Fibroblast of lung (primary cell): ENCODE measurements at places on chromosomes 2 and 18.

DNA sequence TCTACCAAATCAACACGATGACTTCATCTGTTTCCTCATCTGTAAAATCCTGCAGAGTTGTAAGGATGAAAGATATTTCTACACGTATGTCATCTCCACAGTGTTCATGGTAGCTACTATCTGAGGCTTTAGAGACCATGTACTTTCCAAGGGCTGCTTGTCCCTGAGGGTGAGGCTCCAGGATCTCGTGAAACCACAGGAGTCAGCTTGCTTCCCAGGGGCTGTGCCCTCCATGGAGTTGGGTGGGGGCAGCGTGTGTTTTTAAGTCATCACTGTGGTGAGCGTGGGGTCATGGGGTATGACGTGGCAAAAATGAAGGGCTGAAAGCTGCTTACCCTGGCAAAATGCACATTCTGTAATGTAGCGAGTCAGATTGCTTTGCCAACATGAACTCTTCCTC lies 81.6 kb downstream of the ASAP2 start:
- H3K4me1 ChIP-seq = peaks cover 20% of the 10 kb centered on the region
- H3K27ac ChIP-seq = peak overlapping the region; percentile 84
- H3K27me3 ChIP-seq = no peaks in the 10 kb centered on the region
- DNase-seq = peak; percentile 94

DNA sequence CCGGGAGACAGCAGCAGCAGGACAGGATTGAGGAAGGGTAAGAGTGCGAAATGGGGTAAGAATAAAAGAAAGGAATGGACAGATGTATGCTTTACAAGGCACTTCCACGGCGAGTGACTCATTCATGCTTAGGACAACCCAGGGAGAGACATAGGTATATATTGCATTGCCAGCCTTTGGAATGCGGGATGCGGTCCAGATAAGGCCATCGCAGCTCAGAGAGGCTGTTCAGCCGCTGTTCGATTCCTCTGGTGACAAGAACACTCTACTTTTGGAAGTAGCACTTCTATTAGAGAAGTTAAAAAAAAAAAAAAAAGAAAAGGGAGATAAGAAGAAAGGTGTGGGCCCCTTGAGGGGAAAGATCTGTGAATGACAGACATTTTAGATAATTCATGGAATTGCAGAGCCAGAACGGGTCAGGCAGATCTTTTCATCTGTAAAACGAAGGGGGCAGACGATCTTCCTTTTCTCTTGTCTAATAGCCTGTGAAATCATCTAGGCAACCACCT lies 819 bp upstream of the NCOA1 start:
- peak; percentile 40 for DNase-seq
- peak overlapping the region; percentile 58 for H3K4me3 ChIP-seq
- no peaks in the 10 kb centered on the region for H3K36me3 ChIP-seq
- H3K4me1 ChIP-seq = peaks cover 6% of the 10 kb centered on the region
- H3K27ac ChIP-seq = peak overlapping the region; percentile 63

- no peaks in the 10 kb centered on the region for H3K4me1 ChIP-seq
- H3K27me3 ChIP-seq = peaks cover 2% of the 10 kb centered on the region
- no peaks in the 10 kb centered on the region for H3K36me3 ChIP-seq
- DNase-seq = no peak
- H3K4me3 ChIP-seq = no peak overlapping the region
These were observed 160.1 kb downstream of the FAM124B start for GRCh38 chr2:224241812-224242211.

DNA sequence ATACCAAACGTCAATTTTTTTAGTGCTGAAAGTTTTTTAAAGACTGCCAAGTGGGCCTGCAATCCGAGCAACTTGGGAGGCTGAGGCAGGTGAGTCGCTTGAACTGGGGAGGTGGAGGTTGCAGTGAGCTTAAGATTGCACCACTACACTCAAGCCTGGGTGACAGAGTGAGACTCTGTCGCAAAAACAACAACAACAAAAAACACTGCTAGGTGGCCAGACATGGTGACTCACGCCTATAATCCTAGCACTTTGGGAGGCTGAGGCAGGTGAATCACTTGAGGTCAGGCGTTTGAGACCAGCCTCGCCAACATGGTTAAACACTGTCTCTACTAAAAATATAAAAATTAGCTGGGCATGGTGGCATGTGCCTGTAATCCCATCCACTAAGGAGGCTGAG lies 202.8 kb upstream of the COPS8 start:
- no peak for DNase-seq
- H3K27ac ChIP-seq = no peak overlapping the region
- H3K4me3 ChIP-seq = no peak overlapping the region

- no peaks in the 10 kb centered on the region for H3K27me3 ChIP-seq
- no peak overlapping the region for H3K27ac ChIP-seq
- peaks cover 3% of the 10 kb centered on the region for H3K36me3 ChIP-seq
- H3K4me3 ChIP-seq = no peak overlapping the region
These were observed 92.2 kb downstream of the SMC6 start for GRCh38 chr2:17661460-17661859.

DNA sequence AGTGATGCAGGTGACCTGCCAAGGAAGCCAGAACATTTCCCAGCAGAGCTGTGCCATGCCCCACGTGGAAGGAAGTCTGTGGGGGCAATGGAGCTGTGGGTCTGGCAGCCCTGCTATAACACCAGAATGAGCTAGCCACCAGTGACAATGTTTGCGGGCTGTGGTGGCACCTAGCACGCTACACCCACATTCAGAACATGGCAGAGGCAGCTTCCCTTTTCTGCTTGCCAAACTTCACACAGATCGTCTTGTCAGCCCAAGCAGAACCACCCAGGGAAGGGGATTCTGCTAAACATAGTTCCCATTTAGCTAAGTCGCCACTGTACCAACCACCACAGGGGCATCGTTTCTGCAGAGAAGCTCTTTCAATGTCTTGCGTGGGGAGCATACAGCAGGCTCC lies 27.0 kb upstream of the CCDC93 start:
- H3K36me3 ChIP-seq = no peaks in the 10 kb centered on the region
- peaks cover 12% of the 10 kb centered on the region for H3K27me3 ChIP-seq
- no peaks in the 10 kb centered on the region for H3K4me1 ChIP-seq
- no peak for DNase-seq
- no peak overlapping the region for H3K4me3 ChIP-seq

GRCh38 chr2:18403921-18404522 lies 156.4 kb downstream of the RDH14 start:
- no peaks in the 10 kb centered on the region for H3K4me1 ChIP-seq
- no peak overlapping the region for H3K27ac ChIP-seq
- DNase-seq = no peak
- no peak overlapping the region for H3K4me3 ChIP-seq

GRCh38 chr2:86342488-86342887 lies 5.1 kb upstream of the REEP1 start:
- no peak overlapping the region for H3K4me3 ChIP-seq
- no peaks in the 10 kb centered on the region for H3K4me1 ChIP-seq
- no peak for DNase-seq
- H3K36me3 ChIP-seq = no peaks in the 10 kb centered on the region

- H3K27me3 ChIP-seq = no peaks in the 10 kb centered on the region
- peak; percentile 56 for DNase-seq
- H3K36me3 ChIP-seq = no peaks in the 10 kb centered on the region
- H3K4me3 ChIP-seq = no peak overlapping the region
- no peaks in the 10 kb centered on the region for H3K4me1 ChIP-seq
These were observed 29.3 kb upstream of the DUSP2 start for GRCh38 chr2:96174251-96175144.

- H3K27ac ChIP-seq = peak overlapping the region; percentile 5
- peaks cover 7% of the 10 kb centered on the region for H3K4me1 ChIP-seq
- no peaks in the 10 kb centered on the region for H3K27me3 ChIP-seq
- no peak overlapping the region for H3K4me3 ChIP-seq
These were observed 5.0 kb downstream of the ACTR2 start for GRCh38 chr2:65232636-65233035.

DNA sequence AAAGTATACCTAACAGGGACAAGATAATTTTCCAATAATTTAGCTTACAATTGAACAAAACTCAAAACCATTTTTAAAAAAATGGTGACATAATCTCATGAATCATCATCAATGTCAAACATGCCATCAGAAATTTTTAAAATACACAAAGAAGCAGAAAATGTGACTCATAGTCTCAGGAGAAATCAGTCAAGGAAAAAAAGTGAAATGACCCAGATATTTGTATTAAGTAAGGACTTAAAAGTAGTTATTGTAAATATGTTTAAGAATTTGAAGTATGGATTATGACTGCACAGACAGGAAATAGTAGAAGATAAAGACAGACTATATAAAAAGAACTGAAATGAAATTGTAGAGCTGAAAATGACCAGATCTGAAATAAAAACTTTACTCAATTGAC lies 473.9 kb upstream of the SYT4 start:
- H3K4me3 ChIP-seq = no peak overlapping the region
- H3K36me3 ChIP-seq = no peaks in the 10 kb centered on the region
- no peak overlapping the region for H3K27ac ChIP-seq

DNA sequence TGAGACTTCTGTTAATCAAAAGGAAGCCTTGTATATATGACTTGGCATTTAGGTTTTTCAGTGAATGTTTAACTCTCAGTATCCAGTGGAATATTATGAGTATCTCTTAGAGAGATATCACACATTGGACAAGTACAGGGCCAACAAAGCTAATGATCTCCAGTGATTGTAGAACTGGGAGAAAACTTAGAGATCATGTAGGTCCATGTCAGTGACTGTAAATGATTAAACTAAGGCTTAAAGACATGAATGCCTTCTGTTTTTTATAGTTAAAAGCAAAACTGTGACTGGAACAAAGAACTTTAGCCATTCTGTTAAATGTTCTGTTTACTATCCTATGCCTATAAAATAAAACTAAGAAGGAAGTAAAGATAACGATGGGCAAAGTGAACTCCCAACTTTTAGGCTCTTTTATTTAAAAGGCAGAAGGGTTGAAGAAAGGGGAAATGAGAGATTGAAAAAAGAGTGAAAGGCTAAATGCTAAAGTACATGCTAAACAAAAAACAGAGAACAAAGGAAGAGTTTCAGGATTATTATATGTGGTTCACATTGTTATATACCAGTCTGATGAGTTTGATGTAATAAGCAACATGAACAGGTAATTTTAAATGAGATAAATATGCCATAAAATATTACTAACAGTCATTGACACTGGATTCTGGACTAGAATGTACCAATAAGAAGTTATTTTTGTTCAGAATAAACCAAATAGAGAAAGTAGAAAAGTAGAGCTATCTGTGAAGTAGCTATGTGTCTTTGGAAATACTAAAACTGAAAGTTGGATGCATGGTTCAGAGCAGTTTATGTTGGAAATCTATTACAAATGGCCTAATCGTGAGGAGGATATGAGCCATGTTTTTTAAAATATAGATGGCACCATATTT lies 37.1 kb upstream of the TNFRSF11A start:
- H3K27ac ChIP-seq = no peak overlapping the region
- peaks cover 3% of the 10 kb centered on the region for H3K36me3 ChIP-seq
- H3K4me3 ChIP-seq = no peak overlapping the region
- DNase-seq = no peak

GRCh38 chr2:216107320-216107719 lies 1.8 kb upstream of the XRCC5 start:
- H3K4me1 ChIP-seq = peaks cover 2% of the 10 kb centered on the region
- H3K27me3 ChIP-seq = peaks cover 3% of the 10 kb centered on the region
- no peak overlapping the region for H3K4me3 ChIP-seq
- no peak overlapping the region for H3K27ac ChIP-seq

GRCh38 chr2:54758951-54759350 lies 35.5 kb downstream of the EML6 start:
- H3K27ac ChIP-seq = no peak overlapping the region
- no peaks in the 10 kb centered on the region for H3K27me3 ChIP-seq
- H3K4me1 ChIP-seq = no peaks in the 10 kb centered on the region
- no peak for DNase-seq
- no peaks in the 10 kb centered on the region for H3K36me3 ChIP-seq

DNA sequence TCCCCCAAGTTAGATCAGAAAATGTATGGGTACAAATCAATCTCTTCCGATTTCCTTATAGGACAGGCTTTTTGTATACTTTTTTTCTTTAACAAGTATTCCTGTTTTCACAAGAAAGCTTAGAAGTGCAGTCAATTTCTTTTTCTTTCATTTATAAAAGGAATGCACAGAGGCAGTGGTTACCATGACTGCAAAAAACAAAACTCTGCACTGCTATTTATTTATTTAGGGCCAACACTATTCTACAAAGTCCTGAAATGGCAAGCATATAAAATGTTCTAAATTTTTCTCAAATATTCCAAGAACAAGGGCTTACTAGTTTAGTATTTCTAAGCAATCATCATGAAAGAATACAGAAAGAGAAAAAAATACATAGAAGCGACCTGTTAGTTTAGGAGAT lies 22.2 kb downstream of the ATAD2B start:
- H3K4me3 ChIP-seq = no peak overlapping the region
- no peaks in the 10 kb centered on the region for H3K36me3 ChIP-seq
- H3K4me1 ChIP-seq = peaks cover 5% of the 10 kb centered on the region
- H3K27me3 ChIP-seq = no peaks in the 10 kb centered on the region

- no peak overlapping the region for H3K27ac ChIP-seq
- no peak for DNase-seq
- H3K36me3 ChIP-seq = no peaks in the 10 kb centered on the region
- no peaks in the 10 kb centered on the region for H3K4me1 ChIP-seq
- H3K27me3 ChIP-seq = no peaks in the 10 kb centered on the region
These were observed 54.8 kb downstream of the RAPGEF4 start for GRCh38 chr2:172790404-172790803.

GRCh38 chr2:14517731-14518130 lies 114.8 kb upstream of the LRATD1 start:
- no peak overlapping the region for H3K27ac ChIP-seq
- no peak for DNase-seq
- no peaks in the 10 kb centered on the region for H3K27me3 ChIP-seq
- no peak overlapping the region for H3K4me3 ChIP-seq

- no peak overlapping the region for H3K4me3 ChIP-seq
- no peaks in the 10 kb centered on the region for H3K36me3 ChIP-seq
- no peaks in the 10 kb centered on the region for H3K27me3 ChIP-seq
These were observed 630.5 kb upstream of the FANCL start for GRCh38 chr2:58871469-58872142.

DNA sequence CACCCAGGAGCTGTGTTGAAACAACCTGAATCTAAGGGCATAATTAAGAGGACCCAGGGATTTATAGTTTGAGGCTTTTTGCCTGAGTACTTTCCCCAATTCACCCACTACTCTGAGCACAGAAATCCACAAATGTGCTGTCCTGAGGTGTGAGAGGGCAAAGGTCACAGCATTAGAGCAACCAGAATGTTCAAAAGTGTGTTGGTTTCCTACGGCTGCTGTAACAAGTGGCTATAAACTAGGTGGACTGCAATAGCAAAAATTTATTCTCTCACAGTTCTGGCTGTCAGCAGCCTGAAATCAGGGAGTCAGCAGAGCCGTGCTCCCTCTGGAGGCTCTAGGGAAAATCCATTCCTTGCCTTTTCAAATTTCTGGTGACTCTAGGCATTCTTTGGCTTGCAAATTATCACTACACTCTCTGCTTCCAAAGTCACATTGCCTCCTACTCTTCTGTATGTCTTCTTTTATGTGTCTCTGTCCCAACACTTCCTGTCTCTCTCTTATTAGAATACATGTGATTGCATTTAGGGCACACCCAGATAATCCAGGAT lies 91.4 kb upstream of the TACR1 start:
- DNase-seq = peak; percentile 49
- H3K27me3 ChIP-seq = no peaks in the 10 kb centered on the region
- H3K4me3 ChIP-seq = no peak overlapping the region
- no peaks in the 10 kb centered on the region for H3K36me3 ChIP-seq
- H3K4me1 ChIP-seq = peaks cover 2% of the 10 kb centered on the region
- no peak overlapping the region for H3K27ac ChIP-seq
